ENCODE measurements at places on chromosomes 12 and 14. TPM values are rescaled to one million over a fixed set of nuclear protein-coding genes. Genes with fewer than 3 reads are reported as not detected.

SDR9C7 gene
- not detected for total RNA-seq

RTL1 gene
- 0.32 TPM for total RNA-seq

SYCP3 gene
- not detected for total RNA-seq

ASCL1 gene
- not detected for total RNA-seq

GALNT16 gene
- 3.9 TPM for total RNA-seq

CLEC6A gene
- total RNA-seq: not detected

AHNAK2 gene
- 214 TPM for total RNA-seq

CCDC184 gene
- total RNA-seq: 3.4 TPM

CDH24 gene
- 5.2 TPM for total RNA-seq

CRIP2 gene
- 166 TPM for total RNA-seq

DHRS2 gene
- total RNA-seq: 5.7 TPM

ZNF385A gene
- 17.2 TPM for total RNA-seq

ALX1 gene
- 6.3 TPM for total RNA-seq

HRK gene
- 0.43 TPM for total RNA-seq
